Cardiac atrium fibroblast (primary cell): ENCODE measurements at places on chromosomes 5 and 9. TPM values are rescaled to one million over a fixed set of nuclear protein-coding genes. Genes with fewer than 3 reads are reported as not detected.

PCDHGB7 gene
- 7.8 and 14.4 TPM in 2 replicates for total RNA-seq

ADRB2 gene
- total RNA-seq: 0.16 TPM in 1 of 2 replicates, not detected in the other

PFN3 gene
- total RNA-seq: not detected in 2 replicates

NPR3 gene
- 21.8 and 35.8 TPM in 2 replicates for total RNA-seq

MZB1 gene
- total RNA-seq: 0.36 TPM in 1 of 2 replicates, not detected in the other

C5orf22 gene
- 15.4 and 18.2 TPM in 2 replicates for total RNA-seq

CDKN2B gene
- total RNA-seq: 5.1 and 16.8 TPM in 2 replicates

BARHL1 gene
- not detected in 2 replicates for total RNA-seq

MYOZ3 gene
- 0.54 TPM in 1 of 2 replicates, not detected in the other for total RNA-seq

PCDHGA1 gene
- total RNA-seq: 0.54 and 0.65 TPM in 2 replicates

PRDM9 gene
- total RNA-seq: not detected in 2 replicates
